Activated CD4-positive, alpha-beta T cell treated with anti-CD3 and anti-CD28 coated beads for 1 hour (primary cell): ENCODE measurements at places on chromosomes 16 and 17.

DNA sequence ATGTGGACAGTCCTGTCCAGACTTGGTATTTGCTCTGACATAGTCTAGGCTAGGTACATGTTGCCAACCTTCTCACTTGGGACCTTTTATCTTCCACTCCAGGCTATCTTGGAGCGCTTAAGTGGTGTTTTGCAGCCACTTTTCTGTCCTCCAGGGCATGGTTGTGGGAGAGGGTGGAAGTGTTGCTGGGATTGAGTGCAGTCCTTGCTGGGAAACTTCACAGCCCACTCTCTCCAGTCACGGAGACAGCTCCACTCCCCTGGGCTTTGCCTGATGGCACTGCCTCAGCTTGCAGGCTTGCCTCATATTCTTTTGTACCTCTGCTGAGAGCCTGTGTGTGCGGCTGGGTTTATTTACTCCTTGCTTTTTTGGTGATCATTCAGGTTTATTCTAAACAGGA, 17.4 kb downstream of the RPA1 start:
- DNase-seq: no peak

DNA sequence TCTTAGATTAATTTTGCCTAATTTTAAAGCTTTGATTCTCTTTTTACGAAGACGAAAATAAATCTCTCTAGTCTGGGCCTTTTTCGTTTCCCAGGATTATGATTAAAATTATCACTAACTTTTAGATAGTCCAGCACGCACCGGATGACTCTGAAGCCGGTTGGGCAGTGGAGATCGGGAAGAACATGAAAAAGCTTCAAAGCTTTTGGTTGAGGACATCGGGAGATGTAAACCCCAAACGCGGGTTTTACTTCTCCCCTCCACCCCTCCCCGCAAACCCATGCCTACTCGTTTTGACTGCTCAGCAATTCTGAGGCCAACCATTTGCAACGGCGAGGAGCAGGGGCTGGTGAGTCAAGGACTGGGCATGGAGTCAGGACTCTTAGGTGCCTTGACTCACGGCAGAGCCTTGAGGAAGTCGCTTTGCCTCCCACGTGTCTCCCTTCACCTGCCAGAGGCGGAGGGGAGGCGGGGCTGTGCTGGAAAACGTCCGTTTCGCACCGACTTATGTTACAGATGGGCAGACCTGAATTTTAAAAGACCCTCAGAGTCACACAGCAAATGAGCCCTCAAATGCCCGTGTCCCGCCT, 989 bp upstream of the DUSP14 start:
- peak; percentile 46 for DNase-seq

DNA sequence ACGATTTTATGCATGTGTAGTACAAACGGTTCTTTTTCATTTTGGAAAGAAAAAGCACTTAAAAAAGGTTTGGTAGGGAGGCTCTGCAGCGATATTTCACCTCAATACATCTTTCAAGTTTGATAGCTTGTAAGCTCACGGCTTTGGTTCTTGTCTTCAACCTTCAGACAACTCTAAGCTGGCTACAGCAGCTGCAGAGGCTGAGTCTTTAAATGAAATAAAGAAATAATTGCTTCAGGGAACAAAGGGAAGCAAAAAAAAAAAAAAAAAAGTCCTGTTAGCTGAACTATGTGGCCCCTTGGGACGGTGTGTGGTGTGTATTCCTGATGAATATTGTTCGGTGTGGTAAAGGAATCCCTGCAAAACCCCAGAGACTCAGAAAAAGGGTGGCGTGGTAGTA, 265.1 kb downstream of the NTN1 start:
- no peak for DNase-seq

DNA sequence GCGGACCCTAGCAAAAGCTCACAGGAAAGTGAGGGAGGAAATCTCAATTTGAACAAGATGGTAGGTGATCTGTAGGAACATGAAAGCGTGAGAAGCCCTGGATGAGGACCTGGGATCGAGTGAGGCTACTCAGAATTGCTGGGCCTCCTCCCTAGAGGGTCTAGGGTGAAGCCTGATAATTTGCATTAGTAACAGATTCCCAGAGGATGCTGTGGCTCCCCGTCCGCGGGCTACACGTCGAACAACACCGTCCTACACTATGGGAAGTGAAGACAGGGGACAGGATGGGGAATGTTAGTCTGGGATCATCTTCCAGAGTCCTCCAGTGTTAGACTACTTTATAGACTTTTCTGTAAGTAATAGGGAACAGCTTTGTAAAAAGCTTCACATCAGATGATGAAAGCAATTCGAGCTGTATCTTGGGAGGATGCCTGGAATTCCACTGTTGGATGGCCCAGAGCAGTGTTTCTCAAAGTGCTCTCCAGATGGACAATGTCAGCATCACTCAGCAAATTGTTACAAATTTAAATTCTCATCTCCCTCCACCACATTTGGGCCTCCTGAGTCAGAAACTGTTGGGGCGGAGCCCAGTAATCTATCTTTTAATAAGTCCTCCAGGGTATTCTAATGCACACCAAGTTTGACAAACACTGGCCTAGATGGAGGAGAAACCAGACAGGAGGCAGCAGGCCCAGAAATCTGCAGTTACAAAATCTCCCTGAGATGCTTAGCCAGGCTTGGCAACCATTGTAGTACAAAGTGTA, 6.5 kb downstream of the FNDC8 start:
- DNase-seq: no peak

- no peak for DNase-seq
Measured at GRCh38 chr17:12659500-12659899, 6.2 kb upstream of the MYOCD start.
